ENCODE measurements at places on chromosomes 3 and 15. TPM values are rescaled to one million over a fixed set of nuclear protein-coding genes. Genes with fewer than 3 reads are reported as not detected.

Gene SAMD7
- not detected for total RNA-seq

Gene SKOR1
- not detected for total RNA-seq

Gene SERPINI1
- total RNA-seq = 3.0 TPM

Gene TBL1XR1
- total RNA-seq = 13.0 TPM

Gene DUOXA2
- total RNA-seq = not detected

Gene FOXB1
- total RNA-seq = not detected

Gene CKMT1A
- 3.3 TPM for total RNA-seq

Data from A549 treated with AZD2906 at 1 μM for 4 hours (cell line).